ENCODE measurements at places on chromosomes 16 and 17.

DNA sequence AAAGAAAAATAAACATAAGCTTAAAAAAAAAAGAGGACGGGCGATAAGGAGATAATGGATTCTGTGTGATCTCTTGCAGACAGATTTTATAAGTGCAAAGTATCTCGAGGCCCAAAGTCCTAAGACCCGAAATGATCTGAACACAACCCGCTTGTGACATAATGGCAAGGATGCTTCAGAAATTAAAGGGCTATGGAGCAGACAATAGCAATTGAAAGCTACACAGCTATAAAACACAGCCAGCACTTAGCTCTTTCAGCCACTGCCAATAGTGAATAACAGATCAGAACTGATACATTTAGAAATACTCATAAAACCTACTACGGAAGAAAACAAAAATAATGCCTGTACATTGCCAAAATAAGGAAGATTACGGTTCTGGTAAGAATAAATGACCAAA is 117.5 kb downstream of the ZFHX3 start:
- no peak for DNase-seq

DNA sequence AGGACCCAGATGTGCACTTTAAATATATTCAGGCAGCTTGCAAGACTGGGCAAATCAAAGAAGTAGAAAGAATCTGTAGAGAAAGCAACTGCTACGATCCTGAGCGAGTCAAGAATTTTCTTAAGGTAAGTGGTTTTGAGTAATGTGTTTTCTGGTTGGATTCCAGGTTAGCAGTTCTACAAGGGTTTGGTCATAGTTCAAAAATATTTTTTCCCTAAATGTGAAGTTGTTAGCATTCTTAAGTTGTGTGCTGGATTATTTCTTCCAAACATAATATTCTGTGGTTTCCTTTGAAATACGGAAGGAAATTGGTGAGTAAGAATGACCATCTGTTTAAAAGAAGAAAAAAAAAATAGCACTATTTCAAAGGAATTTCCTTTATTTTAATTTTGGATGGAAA is 38.4 kb downstream of the PTRH2 start:
- no peak for DNase-seq

DNA sequence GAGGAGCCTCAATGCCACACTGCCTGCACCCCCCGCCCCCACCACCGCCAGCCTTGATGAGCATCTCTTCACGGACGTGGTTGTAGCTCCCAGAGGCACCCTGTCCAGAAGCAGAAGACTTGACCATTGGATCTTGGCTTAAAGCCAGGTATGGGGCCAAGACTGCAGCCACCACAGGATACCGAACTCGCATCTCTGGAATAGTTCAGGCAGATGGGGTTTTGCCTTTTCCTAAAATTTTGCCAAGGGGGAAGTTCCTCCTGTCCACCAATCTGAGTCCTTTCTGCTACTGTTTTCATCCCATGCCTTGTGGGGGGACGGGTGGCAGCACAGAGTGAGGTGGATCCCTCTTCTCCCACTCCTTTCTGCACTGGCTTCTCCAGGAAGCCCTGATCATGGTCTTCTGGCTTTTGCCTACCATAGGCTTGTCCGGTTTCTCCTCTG is 939 bp downstream of the CORO6 start:
- no peak for DNase-seq

GRCh38 chr17:42708588-42708987 is 26.3 kb downstream of the CNTNAP1 start:
- DNase-seq, result no peak

- DNase-seq, result no peak
These were observed 7.4 kb downstream of the C1QL1 start for GRCh38 chr17:44960691-44961090.

DNA sequence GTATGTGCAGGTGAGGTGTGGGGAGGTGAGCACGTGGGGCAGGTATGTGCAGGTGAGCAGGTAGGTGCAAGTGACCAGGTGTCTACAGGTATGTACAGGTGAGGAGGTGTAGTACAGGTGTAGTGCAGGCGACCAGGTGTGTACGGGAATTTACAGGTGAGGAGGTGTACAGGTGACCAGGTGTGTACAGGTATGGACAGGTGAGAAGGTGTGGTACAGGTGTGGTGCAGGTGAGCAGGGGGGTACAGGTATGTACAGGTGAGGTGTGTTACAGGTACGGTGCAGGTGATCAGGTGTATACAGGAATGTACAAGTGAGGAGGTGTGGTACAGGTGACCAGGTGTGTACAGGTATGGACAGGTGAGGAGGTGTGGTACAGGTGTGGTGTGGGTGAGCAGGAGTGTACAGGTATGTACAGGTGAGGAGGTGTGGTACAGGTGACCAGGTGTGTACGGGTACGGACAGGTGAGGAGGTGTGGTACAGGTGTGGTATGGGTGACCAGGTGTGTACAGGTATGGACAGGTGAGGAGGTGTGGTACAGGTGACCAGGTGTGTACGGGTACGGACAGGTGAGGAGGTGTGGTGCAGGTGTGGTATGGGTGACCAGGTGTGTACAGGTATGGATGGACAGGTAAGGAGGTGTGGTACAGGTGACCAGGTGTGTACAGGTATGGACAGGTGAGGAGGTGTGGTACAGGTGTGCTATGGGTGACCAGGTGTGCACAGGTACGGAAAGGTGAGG is 12.8 kb upstream of the DBNDD1 start:
- DNase-seq, result no peak

DNA sequence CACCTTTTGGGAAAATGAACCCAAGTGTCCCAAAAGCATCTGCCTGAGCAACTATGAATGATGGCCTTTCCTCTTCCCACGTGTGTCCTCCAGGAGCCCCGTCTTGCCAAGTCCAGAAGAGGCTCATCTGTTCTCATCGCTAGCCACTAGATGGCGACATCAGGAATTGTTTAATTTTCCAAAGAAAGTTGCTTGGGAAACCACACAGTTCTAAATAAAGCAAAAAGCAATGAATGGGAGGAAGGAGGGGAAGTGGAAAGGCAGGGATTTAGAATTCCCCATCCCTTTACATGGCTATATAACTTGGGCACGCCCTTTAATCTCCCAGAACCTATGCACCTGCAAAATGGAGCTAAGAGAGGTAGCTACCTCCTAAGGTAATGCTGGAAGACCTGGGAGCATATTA is 9.0 kb upstream of the CDH5 start:
- DNase-seq, result peak; percentile 42

DNA sequence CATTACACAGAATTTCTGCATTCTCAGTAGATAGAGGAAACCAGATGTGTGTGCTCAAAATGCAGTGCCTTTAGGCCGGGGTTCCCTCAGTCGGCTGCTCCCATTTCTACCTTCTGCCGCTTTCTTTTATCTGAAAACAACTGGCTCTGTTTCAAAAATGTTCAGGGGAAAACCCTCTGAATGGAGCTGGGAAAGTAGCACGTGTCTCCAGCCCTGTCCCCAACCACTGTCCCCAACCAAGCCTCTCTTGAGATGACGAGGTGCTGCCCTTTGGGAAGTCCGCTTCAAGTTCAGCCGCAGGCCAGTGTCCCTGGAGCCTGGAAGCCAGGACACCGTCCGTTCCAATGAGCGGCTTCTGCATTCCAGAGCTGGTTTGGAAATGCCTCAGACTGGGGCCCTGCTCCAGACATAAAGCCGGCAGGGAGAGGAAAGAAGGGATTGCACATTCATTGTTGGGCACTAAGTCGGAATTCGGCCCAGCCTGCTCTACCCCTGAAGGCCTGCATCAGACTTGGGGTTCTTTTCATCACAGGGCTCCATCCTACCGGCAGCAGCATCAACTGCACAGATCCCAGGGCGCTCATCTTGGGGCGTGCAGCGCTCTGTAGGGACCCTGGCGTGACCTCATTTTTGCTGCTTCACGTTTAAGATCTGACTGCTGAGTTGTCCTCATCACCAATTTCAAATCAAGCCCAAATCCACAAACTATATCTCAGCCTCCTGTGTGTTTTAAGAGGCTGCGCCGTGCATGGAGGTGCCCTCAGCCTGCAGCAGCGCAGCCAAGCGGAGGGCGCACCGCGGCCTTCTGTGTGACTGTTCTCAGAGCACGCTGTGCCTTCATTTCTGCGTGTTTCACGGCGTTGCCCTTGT is 111.3 kb downstream of the BANP start:
- DNase-seq, result no peak

- peak; percentile 91 for DNase-seq
These were observed 805 bp upstream of the ORAI3 start for GRCh38 chr16:30947859-30948666.

DNA sequence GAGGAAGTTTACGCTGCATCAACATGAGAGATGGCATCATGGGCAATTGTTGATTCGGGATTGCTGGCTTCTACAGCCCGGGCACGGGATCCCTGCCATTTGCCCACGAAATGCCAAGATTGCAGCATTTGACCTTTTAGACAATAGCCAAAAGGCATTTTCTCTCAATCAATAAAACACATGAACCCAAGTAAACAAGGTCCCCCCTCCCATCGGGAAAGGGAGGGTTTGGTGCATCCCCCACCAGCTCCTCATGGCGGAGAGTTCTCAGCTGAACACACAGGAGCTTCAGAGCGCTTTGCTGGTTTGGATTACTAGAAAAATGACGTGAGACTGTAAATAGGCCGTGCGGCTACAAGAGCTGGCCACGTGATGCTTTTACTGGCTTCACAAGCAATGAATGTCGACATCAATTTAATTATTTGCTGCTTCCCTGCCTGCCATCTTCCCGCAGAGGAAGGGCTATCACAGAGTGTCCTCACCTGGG is 147.6 kb downstream of the C16orf95 start:
- no peak for DNase-seq

DNA sequence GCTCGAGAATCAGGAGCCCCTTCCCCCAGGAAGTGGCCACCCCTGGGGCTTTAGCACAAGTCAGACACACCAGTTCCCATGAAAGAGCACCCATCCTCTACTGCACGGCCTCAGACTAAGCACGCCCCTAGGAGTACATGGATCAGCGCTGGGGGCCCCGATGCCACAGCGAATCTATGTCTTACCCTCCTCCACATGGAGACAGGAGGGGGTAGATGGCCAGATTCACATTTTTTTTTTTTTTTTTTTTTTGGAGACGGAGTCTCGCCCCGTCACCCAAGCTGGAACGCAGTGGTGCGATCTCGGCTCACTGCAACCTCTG is 3.2 kb upstream of the EXOSC6 start:
- DNase-seq, result no peak

- no peak for DNase-seq
These were observed 3.4 kb downstream of the CMTM4 start for GRCh38 chr16:66693149-66693548.

- DNase-seq, result no peak
These were observed 13.9 kb upstream of the CAPNS2 start for GRCh38 chr16:55552621-55553020.

DNA sequence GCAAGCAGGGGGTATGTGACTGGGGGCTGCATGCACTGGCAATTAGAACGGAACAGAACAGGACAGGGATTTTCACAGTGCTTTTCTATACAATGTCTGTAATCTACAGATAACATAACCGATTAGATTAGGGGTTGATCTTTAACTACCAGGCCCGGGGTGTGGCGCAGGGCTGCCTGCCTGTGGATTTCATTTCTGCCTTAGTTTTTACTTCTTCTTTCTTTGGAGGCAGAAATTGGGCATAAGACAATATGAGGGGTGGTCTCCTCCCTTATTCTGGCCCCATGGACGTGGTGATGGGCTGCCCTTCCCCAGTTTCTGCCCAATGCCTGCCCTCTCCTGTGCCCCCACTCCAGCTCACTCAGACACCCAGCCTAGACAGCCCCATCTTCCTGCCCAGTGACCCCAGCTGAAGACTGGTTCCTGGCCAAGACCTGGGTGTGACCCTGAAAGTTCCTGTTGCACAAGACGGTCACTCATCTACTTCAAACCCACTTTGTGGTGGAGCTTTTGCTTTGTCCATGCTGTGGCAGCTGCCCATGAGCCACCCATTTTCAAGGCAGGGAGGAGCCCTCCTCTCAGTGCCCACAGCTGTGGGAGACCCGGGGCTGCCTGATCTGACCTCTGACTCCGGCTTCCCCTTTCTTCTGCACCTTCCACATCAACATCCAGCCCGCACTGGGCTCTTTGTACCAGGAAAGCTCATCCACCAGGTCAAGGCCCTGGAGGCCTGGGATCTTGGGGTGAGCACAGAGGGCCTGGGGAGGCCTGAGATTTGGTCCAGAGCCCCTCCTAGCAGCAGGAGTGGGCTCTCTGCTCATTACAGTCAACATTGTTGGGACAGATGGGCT is 18.6 kb downstream of the ALOX12B start:
- DNase-seq, result no peak

GRCh38 chr16:80896776-80897175 is 92.4 kb upstream of the CDYL2 start:
- DNase-seq, result no peak

DNA sequence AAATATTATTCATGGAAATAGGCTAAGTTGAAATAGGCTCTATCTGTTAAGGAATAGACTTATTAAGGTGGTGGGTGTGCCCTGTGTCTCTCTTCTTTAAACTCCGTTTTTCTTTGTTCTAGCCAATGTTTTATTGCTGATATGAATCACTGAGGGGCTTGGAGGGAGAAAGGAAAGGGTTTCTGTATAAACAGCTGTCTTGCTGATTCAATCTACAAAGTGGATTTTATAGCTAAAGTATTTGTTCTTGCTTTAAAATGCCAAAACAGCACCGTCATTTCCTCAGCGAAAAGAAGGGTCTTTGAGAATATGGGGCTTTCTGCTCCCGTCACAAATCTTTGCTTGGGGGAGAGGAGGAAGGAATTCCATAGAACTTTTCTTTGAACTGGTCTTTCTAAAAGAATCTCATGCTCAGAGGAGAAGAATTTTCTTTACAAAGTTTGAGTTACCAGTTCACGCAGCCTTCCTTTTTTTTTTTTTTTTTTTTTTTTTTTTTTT is 39.3 kb downstream of the MSI2 start:
- no peak for DNase-seq

DNA sequence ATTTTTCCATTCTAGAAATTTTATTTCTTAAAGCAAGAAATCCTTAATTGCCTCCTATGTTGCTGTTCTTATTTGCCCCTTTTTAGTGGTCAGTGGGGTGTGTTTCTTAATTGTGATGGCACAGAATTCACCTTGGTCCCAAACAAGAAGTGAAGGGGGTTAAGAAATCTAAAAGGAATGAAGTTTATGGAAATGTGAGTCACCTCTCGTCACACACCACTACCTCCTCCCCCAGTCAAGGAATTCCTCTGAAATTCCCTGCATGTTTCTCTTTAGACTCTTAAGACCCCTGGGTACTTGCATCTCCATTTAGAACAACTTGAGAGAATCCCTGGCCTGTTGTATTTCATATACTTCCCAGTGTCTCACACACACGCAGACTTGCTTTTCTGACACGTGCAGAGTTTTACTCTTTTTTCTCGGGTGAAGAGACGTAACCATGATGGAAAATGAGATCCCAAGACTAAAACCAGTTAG is 247.4 kb downstream of the PRKCA start:
- no peak for DNase-seq

GRCh38 chr16:47311738-47312505 is 148.9 kb downstream of the ITFG1 start:
- no peak for DNase-seq
